ENCODE measurements at places on chromosomes 12 and 14. TPM values are rescaled to one million over a fixed set of nuclear protein-coding genes. Genes with fewer than 3 reads are reported as not detected.

Gene MYBPC1
- total RNA-seq: not detected

DNA sequence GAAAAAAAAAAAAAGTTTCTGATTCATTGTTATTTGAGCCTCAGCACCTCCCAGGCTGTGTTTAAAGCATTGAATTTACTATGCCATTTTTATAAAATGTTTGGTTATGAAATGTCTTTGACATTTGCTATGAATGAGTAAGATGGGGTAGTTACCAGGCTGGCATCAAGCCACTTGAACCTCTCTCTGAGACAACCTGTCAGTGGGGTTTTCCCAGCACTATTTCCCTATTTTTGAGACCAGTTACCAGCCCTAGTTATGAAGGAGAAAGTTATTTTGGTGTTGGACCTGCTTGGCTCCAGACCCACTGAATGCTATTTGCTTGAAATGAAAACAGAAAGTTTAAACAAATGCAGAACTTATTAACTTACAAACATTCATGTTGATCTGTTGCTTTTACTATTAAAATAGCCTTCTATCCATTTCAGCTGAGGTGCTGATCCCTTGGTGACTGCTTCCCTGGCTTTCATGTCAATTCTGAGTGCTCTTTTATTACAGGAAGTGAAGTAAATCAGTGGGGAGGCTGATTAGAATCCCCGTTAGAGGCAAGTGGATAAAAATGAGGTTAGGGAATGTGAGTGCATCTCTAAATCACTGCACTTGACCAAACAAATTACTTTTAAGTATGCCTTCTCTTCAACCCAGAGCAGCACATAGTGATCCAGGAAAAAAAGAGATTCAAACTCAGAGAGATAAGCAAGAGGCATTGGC, 37.8 kb downstream of the LLPH start:
- peak; percentile 28 for DNase-seq

GRCh38 chr12:22014783-22015144, 31.3 kb upstream of the CMAS start:
- peak; percentile 51 for DNase-seq

GRCh38 chr12:62766496-62766895, 168.5 kb downstream of the PPM1H start:
- no peak for DNase-seq

- DNase-seq: no peak
Observed at GRCh38 chr12:103848143-103848542, 7.1 kb upstream of the NT5DC3 start.
